ENCODE measurements at places on chromosomes 16 and 17. TPM values are rescaled to one million over a fixed set of nuclear protein-coding genes. Genes with fewer than 3 reads are reported as not detected.

FBXW10 gene
- not detected for total RNA-seq

PIRT gene
- not detected for total RNA-seq

C17orf78 gene
- total RNA-seq = not detected

EPX gene
- not detected for total RNA-seq

PDE6G gene
- 5.7 TPM for total RNA-seq

IGFBP4 gene
- 49.9 TPM for total RNA-seq

WNT9B gene
- total RNA-seq = 0.77 TPM

INCA1 gene
- total RNA-seq = 1.5 TPM

SLC5A10 gene
- total RNA-seq = not detected

KRT12 gene
- not detected for total RNA-seq

TACO1 gene
- total RNA-seq = 30.2 TPM

CDK5R1 gene
- total RNA-seq = 11.4 TPM

CCDC40 gene
- total RNA-seq = 8.9 TPM

VAMP2 gene
- 22.9 TPM for total RNA-seq

APOBR gene
- not detected for total RNA-seq

TEX14 gene
- total RNA-seq = 0.55 TPM

NXPH3 gene
- 1.3 TPM for total RNA-seq

HSPB9 gene
- total RNA-seq = 0.18 TPM

TSPAN10 gene
- 1.2 TPM for total RNA-seq

HNF1B gene
- total RNA-seq = not detected

MLKL gene
- total RNA-seq = 0.42 TPM

WFDC1 gene
- total RNA-seq = 0.24 TPM

COQ9 gene
- 32.9 TPM for total RNA-seq

TBL3 gene
- total RNA-seq = 53.3 TPM

ZNF385C gene
- total RNA-seq = 3.1 TPM

GNAO1 gene
- total RNA-seq = 16.9 TPM

KRT20 gene
- total RNA-seq = not detected

JPH3 gene
- 30.3 TPM for total RNA-seq

PRSS21 gene
- total RNA-seq = not detected

EFNB3 gene
- total RNA-seq = 11.4 TPM

STAT5B gene
- total RNA-seq = 42.9 TPM

All from H9 (cell line).